Caki2 (cell line): ENCODE measurements at places on chromosomes 5 and 9. TPM values are rescaled to one million over a fixed set of nuclear protein-coding genes. Genes with fewer than 3 reads are reported as not detected.

Gene IFNE
- total RNA-seq = not detected in 2 replicates

Gene IL9
- not detected in 2 replicates for total RNA-seq

Gene ENC1
- 10.6 and 27.2 TPM in 2 replicates for total RNA-seq

Gene GCNT4
- total RNA-seq = 0.41 and 1.3 TPM in 2 replicates

Gene TMEM174
- not detected in 2 replicates for total RNA-seq

Gene MELK
- total RNA-seq = 23.3 and 27.1 TPM in 2 replicates

Gene CDH9
- total RNA-seq = not detected in 2 replicates

Gene SLC1A1
- 39.8 and 41.6 TPM in 2 replicates for total RNA-seq

Gene UGT3A2
- not detected in 2 replicates for total RNA-seq

Gene ADAMTS16
- 13.8 and 15.6 TPM in 2 replicates for total RNA-seq

Gene TAS2R1
- total RNA-seq = not detected in 2 replicates

Gene PCDHGA12
- total RNA-seq = not detected in 2 replicates

Gene DDX4
- total RNA-seq = not detected in 2 replicates

Gene C9
- not detected in 2 replicates for total RNA-seq

Gene FUT7
- total RNA-seq = not detected in 2 replicates

Gene C1QTNF3
- 0.74 TPM in 1 of 2 replicates, not detected in the other for total RNA-seq

Gene IFNA21
- total RNA-seq = not detected in 2 replicates

Gene SLC6A19
- total RNA-seq = not detected in 2 replicates

Gene OR2K2
- total RNA-seq = not detected in 2 replicates

Gene PROB1
- total RNA-seq = not detected in 2 replicates

Gene IL5
- not detected in 2 replicates for total RNA-seq

Gene CCDC192
- not detected in 2 replicates for total RNA-seq

Gene C9orf43
- total RNA-seq = not detected in 2 replicates

Gene PTPRD
- total RNA-seq = 0.35 and 1.1 TPM in 2 replicates

Gene AGXT2
- not detected in 2 replicates for total RNA-seq

Gene NTNG2
- total RNA-seq = 5.1 and 31.1 TPM in 2 replicates

Gene CDKN2A
- not detected in 2 replicates for total RNA-seq

Gene PDGFRB
- total RNA-seq = 1.4 and 16.3 TPM in 2 replicates

Gene QRFP
- not detected in 2 replicates for total RNA-seq

Gene LIX1
- not detected in 2 replicates for total RNA-seq

Gene TRPM3
- 0.37 TPM in 1 of 2 replicates, not detected in the other for total RNA-seq

Gene GPX8
- 29.6 and 49.3 TPM in 2 replicates for total RNA-seq

Gene SLIT3
- 12.5 and 21.9 TPM in 2 replicates for total RNA-seq

Gene ANAPC2
- total RNA-seq = 38.2 and 94.6 TPM in 2 replicates

Gene SLC27A4
- 18.8 and 22.0 TPM in 2 replicates for total RNA-seq

Gene FNIP1
- 12.6 and 16.0 TPM in 2 replicates for total RNA-seq

Gene PCDHAC1
- 0.09 and 0.10 TPM in 2 replicates for total RNA-seq

Gene SVEP1
- total RNA-seq = 1.8 and 3.2 TPM in 2 replicates

Gene TUSC1
- 22.6 and 45.3 TPM in 2 replicates for total RNA-seq

Gene CCDC183
- 1.1 TPM in 1 of 2 replicates, not detected in the other for total RNA-seq

Gene MRPS30
- 28.9 and 34.9 TPM in 2 replicates for total RNA-seq

Gene FAM221B
- total RNA-seq = not detected in 2 replicates

Gene MLANA
- total RNA-seq = not detected in 2 replicates

Gene GLRA1
- total RNA-seq = not detected in 2 replicates

Gene GDNF
- not detected in 2 replicates for total RNA-seq

Gene SHISAL2B
- not detected in 2 replicates for total RNA-seq

Gene PNPLA7
- total RNA-seq = 0.09 and 0.98 TPM in 2 replicates

Gene EIF4EBP3
- 1.1 TPM in 1 of 2 replicates, not detected in the other for total RNA-seq

Gene SLC25A48
- total RNA-seq = not detected in 2 replicates

Gene MOB3B
- total RNA-seq = 0.03 TPM in 1 of 2 replicates, not detected in the other
